ENCODE measurements at places on chromosomes 11 and 22.

DNA sequence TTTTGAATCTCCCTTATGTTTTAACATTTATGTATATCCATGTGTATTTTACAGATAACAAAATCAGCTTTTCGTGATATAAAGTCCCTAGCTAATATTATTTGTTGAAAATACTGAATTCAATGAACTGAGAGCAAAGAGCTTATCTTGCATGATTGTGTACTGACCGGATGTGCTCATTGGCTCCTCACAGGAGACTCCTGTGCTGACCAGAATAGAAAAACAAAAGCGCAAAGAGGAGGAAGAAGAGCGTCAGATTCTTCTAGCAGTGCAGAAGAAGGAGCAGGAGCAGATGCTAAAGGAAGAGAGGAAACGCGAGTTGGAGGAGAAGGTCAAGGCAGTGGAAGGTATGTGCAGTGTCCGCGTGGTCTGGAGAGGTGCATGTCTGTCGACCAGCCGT, 39.4 kb upstream of the SLC25A18 start:
- DNase-seq: no peak

GRCh38 chr11:61111786-61112517, 9.7 kb downstream of the CD5 start:
- DNase-seq: no peak

- DNase-seq: peak; percentile 16
Observed at GRCh38 chr11:2428322-2428795, 16.0 kb downstream of the TRPM5 start.

- no peak for DNase-seq
Observed at GRCh38 chr22:47335460-47335859, 573.0 kb downstream of the TBC1D22A start.

GRCh38 chr11:43419460-43419859, 60.7 kb downstream of the TTC17 start:
- no peak for DNase-seq

DNA sequence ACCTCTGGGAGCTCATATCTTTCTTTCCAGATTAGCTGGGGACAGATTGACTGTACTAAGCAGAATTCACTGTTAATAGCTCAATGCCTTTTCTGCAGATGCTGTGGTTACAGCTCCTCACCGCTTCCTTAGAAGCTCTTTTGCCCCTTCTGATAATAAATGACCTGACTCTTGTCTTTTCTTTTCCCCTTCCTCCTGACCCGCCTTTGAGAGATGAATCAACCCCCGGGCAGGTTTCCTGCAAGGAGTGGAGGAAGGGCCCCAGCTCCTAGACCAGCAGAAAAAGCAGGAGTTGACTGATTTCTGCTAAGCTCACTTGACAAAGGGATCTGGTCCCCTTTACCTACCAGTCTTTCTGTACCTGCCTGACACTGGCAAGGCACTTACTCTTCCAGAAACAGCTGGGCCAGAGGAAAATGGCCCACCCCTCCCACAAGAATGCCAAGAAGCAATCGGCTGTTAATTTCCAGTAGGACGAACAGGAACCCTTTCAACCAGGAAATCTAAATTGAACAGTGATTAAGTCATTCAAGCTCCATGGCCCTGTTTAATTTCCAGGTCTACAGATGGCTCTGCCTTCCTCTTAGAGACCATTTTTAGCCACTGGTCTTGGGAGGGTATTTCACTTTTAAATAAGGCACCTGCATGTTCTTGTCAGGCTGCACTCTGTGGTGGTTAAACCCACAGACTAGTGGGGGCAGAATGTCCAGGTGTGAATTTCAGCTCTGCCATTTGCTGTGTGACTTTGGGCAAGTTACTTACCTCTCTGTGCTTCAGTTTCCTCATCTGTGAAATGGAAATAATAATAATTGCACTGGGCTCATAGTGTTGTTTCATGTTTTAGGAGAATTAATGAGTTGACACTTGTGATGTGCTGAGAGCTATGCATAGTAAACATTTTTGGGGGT, 67.5 kb downstream of the PRR5L start:
- DNase-seq: peak; percentile 61

- no peak for DNase-seq
Observed at GRCh38 chr11:83033972-83034672, 37.6 kb downstream of the RAB30 start.

- DNase-seq: no peak
Observed at GRCh38 chr11:85776951-85777602, 33.9 kb downstream of the SYTL2 start.

- no peak for DNase-seq
Observed at GRCh38 chr11:68469642-68470041, 9.1 kb downstream of the PPP6R3 start.

- peak; percentile 81 for DNase-seq
Observed at GRCh38 chr11:116471608-116472256, 301.1 kb downstream of the BUD13 start.

- DNase-seq: no peak
Observed at GRCh38 chr11:22666688-22667439, 453 bp downstream of the GAS2 start.

DNA sequence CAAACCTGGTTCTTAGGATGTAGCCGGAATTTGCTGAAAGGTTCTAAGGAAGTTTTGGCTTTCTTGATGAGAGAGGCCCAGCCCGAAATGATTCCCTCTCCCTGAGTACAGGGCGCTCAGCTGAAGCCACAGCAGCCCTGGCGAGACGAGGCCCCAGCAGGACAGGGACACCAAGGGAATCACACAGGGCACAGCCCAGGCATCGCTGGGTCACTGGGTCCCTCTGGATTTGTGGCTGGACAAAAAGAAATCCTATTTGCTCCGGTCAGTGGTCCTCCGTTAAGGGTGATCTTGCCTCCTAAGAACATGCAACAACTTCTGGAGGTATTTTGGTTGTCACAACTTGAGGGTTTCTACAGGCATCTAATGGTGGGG, 6.4 kb downstream of the FGF19 start:
- DNase-seq: no peak

GRCh38 chr11:46710821-46711269, 8.2 kb upstream of the F2 start:
- peak; percentile 49 for DNase-seq
